ENCODE measurements at places on chromosomes 5 and 9. TPM values are rescaled to one million over a fixed set of nuclear protein-coding genes. Genes with fewer than 3 reads are reported as not detected.

DNA sequence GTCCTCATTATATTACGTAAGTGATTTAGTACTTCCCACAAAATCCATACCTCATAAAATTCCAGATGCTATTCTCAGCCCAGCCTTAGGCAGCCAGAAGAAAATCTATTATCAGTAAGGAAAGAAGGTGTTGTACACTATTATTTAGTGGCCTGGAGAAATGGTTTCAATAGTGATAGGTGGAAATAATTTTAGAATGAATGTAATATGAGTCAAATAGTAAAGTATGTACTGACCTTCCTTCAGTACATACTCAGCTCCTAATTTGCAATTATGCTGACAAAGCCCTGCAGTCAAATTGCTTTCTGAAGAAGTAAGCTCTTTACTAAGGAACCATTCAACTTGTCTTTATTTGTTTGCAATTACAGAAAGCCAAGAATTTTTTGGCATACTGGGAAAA, 409.2 kb downstream of the HTR1A start:
- H3K27me3 ChIP-seq: no peaks in the 10 kb centered on the region
- no peaks in the 10 kb centered on the region for H3K4me1 ChIP-seq
- H3K4me3 ChIP-seq: no peak overlapping the region
- H3K36me3 ChIP-seq: no peaks in the 10 kb centered on the region

SPATA31E1 gene
- not detected for total RNA-seq

DNA sequence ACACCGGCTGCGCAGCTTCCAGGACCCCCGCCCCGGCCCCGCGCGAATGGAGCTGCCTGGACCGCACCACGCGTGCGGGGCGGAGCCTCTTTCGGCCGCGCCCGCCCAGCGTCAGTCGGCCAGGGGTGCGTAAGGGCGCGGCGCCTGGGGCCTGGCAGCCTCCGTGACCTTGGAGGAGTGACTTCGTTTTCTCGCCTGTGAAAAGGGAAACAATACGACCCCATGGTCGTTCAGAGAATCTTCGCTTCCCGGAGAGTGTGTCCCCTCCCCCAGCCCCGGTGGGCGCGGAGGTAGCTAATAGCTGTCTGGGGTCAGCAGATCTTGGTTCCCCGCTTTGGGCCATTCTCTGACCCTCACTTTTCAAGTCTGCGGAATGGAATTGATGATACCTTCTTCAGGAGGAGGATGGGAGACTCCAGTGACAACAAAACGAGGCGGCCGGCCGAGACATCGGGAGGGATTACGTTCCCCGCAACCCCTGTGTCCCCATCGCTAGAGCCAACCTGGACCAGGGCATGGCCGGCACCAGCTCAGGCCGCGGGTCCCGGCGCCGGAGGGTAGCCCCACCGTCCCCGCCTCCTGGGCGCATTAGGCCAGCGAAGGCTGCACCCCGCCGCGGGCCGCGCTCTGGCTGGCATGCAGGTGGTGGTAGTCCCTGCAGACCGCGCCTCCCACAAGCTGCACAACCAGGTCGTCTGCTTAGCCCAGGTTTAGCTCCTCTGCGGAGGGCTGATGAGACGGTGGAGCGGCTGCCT, 5.5 kb upstream of the CDHR2 start:
- peak; percentile 82 for DNase-seq
- peaks cover 66% of the 10 kb centered on the region for H3K4me1 ChIP-seq
- peak overlapping the region; percentile 92 for H3K27ac ChIP-seq
- no peaks in the 10 kb centered on the region for H3K27me3 ChIP-seq

LCNL1 gene
- total RNA-seq: not detected

- H3K36me3 ChIP-seq: no peaks in the 10 kb centered on the region
- H3K4me3 ChIP-seq: no peak overlapping the region
- no peaks in the 10 kb centered on the region for H3K4me1 ChIP-seq
- H3K27ac ChIP-seq: no peak overlapping the region
- H3K27me3 ChIP-seq: no peaks in the 10 kb centered on the region
These were observed 100.0 kb downstream of the ADGRV1 start for GRCh38 chr5:90658620-90659019.

Data from activated CD8-positive, alpha-beta T cell treated with anti-CD3 and anti-CD28 coated beads, Interleukin-2, amount 10 ng/mL, durations not matched to agents 7 days and 5 days (primary cell).